ENCODE measurements at places on chromosomes 6 and 20. TPM values are rescaled to one million over a fixed set of nuclear protein-coding genes. Genes with fewer than 3 reads are reported as not detected.

Gene OPRL1
- 2.6 TPM for total RNA-seq

Gene ARMC12
- total RNA-seq = not detected

Gene LINC00237
- total RNA-seq = not detected

GRCh38 chr6:9576521-9576920 lies 838.4 kb downstream of the TFAP2A start:
- no peak for DNase-seq

DNA sequence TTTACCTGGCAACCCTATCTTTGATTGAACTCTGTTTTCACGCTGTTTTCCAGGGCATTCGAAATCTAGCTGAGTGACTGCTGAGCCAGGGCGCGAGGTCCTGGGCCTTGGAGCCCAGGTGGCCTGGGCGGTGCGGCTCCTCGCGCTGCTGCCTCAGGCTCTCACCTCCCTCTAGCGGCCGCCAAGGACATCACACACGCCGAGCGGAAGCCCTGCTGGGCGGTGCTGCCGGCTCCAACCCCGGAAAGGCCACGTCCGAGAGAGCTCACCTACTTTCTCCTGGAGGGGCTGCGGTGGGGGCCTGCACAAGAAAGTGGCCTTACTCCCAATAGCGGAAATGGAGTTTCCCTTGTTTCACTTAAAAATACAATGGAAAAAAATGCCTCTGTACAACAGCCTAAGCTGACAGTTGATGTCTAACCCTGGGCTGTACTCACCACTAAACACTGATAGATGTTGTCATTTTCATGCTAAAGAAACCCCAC lies 77.7 kb downstream of the ELOVL4 start:
- peak; percentile 84 for DNase-seq
